Skeletal muscle cell (primary cell): ENCODE measurements at places on chromosomes 5 and 9.

- no peak for DNase-seq
Measured at GRCh38 chr5:69444127-69444754, 29.3 kb downstream of the MARVELD2 start.

GRCh38 chr5:39177631-39177964, 41.8 kb downstream of the FYB1 start:
- DNase-seq: no peak

- DNase-seq: no peak
Measured at GRCh38 chr9:72540348-72540873, 19.0 kb downstream of the TMC1 start.

GRCh38 chr5:83124593-83124992, 47.2 kb downstream of the XRCC4 start:
- no peak for DNase-seq

- DNase-seq: peak; percentile 99
Measured at GRCh38 chr9:110744715-110745384, 76.3 kb downstream of the MUSK start.

- DNase-seq: peak; percentile 55
Measured at GRCh38 chr9:72894342-72894741, 58.5 kb downstream of the ALDH1A1 start.

DNA sequence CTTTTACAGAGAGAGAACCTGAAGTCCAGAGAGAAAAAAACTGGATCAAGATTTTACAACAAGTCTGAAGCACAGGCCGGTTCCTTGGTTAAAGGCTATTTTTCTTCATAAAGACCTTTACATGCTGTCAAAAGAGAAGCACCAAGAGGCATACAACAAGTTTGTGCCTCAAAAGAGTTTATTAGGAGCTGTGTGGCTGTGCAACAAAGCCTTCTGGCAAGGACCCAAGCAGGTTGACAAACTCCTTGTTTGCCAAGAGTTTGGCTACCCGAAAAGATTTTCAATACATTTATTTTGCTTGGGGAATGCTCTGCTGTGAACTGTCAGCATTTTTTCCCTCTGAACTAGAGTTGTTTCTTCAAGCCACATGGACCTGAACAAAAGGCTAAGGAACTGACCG, 202.9 kb upstream of the RAD23B start:
- no peak for DNase-seq

GRCh38 chr5:65198456-65199120, 283.1 kb downstream of the ADAMTS6 start:
- peak; percentile 97 for DNase-seq

GRCh38 chr5:111699976-111700375, 57.0 kb downstream of the NREP start:
- no peak for DNase-seq

GRCh38 chr9:117413346-117414219, 1.3 kb downstream of the ASTN2 start:
- no peak for DNase-seq

DNA sequence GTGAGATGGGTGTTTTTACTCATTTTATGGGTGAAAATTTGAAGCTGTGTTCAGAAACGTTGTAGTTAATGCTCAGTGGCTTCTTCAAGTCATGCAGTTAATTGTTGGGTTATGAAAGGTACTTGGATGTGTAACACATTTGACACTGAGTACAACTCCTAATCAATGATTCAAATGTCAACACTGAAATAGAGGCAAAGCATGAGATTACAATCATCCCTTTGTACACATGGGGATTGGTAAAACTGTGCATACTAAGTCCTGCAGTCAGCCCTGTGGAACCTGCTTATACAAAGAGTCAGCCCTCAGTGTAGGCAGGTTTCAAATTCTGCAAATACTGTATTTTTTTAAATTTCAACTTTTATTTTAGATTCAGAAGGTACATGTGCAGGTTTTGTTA, 3.3 kb downstream of the ABLIM3 start:
- DNase-seq: no peak

GRCh38 chr5:67730917-67731474, 484.6 kb upstream of the PIK3R1 start:
- DNase-seq: no peak

DNA sequence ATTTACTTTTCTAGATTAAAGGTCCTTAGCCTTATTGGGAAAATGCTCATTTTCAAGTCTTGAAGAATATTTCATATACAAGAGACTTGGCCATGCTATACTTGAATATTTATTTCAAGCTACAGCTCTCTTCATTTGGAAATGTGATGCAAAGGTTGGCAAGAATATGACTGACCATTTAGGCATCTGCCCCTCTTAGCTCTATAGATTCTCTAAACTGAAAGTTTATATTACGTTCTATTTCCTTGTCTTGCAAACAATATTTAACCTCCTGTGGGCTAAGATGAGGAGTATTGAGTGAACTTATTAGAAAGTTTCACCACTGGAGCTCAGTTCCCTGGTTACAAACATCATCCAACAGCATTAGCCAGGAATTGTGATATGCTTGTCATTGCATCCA, 593.1 kb downstream of the MAT2B start:
- no peak for DNase-seq

DNA sequence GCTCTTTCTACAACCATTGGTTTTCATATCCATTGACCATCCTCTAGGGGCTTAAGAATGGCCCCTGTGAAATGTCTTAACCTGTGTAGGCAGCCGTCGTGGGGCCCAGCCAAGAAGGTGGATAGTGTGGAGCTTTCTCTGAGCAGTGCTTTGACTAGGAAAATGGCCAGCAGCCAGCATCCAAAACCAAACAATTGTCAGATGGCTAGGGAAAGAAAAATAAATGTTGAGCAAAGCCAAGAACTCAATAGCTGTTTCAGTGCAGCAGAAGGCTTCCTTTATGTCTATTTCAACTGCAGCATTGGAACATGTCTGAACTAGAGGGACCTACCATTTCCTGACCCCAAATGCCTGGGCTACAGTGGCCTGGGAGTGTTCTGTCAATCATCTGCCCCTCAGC, 374.9 kb downstream of the TLE4 start:
- peak; percentile 10 for DNase-seq

DNA sequence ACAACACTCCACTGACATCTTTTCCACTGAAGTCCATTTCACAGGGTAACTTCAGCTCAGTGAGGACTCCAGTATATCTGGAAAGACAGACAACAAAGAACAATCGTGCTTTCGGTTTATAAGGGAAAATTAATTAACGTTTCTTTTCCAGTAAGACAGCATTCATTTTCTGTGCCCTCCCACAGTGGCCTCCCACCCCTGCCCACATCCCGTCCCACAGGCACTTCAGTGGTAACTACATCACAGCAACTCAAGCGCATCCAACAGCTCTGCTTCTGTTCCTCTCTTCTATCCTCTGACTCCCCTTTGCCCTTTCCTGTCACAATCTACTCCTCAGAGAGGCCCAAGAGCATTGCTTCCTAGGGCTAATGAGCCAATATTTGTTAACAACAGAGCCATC, 40.3 kb downstream of the GLDC start:
- DNase-seq: no peak

- DNase-seq: no peak
Measured at GRCh38 chr5:40654377-40654991, 25.2 kb upstream of the PTGER4 start.

DNA sequence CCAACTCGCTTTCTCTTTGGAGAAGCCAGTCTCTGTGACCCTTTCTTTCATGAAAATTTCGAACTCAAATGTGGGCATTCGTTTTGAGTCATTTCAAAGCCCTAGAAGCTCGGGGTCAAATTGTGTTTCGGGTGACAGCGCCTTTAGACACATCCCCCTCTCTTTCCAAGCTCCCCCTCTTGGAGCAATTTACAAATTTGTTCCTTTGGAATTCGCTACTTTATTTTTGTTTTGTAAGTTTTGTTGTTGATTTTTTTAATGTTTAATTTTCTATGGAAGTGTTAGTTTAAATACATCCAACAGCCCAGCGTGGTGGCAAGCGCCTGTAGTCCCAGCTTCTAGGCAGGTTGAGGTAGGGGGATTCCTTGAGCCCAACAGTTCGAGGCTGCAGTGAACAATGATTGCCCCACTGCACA, 4.6 kb upstream of the BARX1 start:
- DNase-seq: no peak

DNA sequence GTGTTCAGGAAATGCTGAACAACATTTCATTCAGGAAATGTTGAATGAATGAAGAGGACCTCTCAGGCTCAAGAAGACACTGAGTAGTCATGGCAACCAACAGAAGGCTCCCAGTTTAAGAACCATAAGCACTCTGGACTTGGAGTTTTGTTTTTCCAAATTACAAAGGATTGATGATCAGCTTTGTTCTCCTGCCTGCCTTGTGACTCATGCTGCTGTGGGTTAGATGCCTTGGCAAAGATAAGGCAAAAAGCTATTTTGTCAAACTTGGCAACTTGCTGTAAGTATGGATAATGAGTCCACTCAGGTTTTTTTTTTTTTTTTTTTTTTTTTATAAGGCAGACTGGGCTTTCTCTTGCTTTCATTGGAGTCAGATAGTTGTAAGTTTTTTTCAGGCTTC, 365.0 kb downstream of the TMEM232 start:
- DNase-seq: no peak

GRCh38 chr5:125421006-125421405, 674.6 kb upstream of the ZNF608 start:
- DNase-seq: no peak

DNA sequence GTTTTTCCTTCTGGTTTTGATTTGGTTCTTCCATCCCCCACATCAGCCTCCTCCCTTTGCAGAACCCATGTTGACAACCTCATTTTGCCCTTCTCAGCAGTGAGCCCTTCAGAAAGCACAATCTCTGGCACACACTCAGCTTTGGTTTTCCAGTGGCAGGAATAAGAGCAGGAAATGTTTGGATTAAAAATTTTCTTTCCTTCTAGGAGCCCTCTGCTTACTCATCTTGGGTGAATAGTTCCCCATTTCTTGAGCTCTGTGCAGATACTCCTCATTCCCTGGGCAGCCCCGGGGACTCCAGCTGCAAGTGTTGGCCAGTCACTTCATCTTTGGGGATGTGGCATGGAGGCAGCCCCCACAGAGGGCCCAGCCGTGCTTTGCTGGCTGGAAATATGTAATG, 170.5 kb downstream of the NR3C1 start:
- DNase-seq: no peak

DNA sequence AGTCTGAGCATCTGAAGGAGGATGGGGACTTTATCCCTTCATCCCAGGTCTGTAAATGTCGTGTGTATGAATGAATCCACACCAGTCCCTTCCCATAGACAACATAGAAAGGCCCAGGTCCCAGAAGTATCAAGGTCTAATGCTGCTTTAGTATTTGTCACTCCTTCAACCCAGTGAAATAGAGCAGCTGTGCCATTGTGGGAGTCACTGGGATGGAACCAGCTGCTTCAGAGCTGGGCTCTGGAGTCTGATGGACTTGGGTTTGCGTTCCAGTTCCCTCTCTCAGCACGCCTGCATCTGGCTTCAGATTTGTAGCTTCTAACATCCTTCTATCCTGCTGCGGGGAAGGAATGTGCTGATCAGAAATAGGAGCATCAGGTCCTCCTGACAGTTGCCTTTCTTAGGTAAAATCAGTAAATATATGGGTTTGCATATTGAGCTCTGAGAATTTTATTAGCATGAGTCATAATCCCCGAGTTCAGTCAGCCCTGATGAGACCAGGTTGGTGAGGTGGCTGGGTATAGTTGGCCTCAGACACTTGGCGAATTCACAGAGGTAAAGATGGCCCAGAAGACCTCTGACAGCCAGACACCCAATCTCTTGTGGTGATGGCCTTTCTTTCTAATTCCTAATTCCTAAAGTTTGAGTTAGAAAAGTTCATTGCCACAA, 10.1 kb downstream of the ACO1 start:
- no peak for DNase-seq

DNA sequence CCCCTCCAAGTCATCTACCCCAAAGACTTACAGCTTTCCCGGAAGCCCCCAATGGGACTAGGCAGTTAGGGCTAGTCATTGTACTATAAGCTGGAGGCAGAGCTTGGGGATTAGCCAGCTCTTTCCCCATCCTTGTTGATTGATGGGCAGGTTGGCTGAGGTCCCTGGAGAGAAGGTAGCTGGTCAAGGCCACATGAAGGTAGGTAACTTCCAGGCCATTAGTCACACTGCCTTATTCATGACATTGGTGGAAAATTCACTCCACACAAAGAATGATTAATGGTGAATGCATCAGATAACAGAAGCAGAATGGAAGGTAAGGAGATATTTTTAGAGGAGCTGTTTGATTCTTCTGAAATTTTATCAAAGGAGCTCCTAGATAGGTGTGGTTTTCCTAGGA, 49.5 kb upstream of the TGFBR1 start:
- no peak for DNase-seq

- peak; percentile 88 for DNase-seq
Measured at GRCh38 chr5:132674671-132675506, 1.1 kb downstream of the IL4 start.

DNA sequence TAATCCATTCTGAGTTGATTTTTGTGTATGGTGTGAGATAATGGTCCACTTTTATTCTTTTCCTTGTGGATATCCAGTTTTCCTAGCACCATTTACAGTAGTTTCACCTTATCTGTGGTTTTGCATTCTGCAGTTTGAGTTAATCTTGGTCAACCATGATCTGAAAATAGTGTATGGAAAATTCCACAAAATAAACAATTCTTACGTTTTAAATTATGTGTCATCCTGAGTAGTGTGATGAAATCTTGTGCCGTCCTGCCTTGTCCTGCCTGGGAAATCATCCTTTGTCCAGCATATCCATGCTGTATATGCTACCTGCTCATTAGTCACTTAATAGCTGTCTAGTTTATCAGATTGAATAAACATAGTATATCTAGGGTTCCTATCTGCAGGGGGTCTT, 42.1 kb downstream of the CDC42SE2 start:
- DNase-seq: no peak

- DNase-seq: no peak
Measured at GRCh38 chr9:75462866-75463265, 374.6 kb downstream of the OSTF1 start.

DNA sequence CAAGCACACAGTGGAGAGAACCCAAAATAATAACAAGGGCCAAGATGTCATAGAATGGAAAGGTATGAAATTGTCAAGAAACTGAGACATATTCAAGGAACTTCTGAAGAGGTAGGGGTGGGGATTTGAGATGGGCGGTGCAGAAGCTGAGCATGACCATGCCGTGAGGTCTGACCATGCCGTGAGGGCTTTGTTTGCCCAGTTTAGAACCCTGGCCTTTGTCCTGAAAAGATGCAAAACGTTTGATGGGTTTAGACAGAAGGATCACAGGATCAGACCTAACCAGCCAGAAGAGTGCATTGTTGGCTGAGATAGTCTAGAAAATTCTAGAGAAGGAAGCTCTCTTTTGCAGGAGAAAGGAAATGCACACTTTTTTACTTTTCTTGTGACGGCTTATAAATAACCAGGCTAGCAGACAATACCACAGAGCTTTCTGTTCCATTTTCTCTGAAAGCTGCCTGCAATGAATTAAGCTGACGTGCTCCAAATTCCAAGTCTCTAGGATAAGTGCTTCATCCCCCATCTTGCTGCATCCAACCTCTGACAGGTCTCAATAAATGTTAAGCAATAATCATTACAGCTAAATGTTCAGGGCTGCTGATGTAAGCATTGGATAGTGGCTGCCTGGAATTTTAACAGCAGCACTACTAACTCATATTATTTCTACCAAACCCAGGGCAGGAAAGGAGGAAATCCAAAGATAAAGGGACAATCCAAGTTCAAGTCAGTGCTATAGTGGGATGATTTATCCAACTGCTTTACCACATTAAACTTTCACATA, 110.9 kb upstream of the IL6ST start:
- DNase-seq: no peak
